ENCODE measurements at places on chromosomes 5 and 9.

DNA sequence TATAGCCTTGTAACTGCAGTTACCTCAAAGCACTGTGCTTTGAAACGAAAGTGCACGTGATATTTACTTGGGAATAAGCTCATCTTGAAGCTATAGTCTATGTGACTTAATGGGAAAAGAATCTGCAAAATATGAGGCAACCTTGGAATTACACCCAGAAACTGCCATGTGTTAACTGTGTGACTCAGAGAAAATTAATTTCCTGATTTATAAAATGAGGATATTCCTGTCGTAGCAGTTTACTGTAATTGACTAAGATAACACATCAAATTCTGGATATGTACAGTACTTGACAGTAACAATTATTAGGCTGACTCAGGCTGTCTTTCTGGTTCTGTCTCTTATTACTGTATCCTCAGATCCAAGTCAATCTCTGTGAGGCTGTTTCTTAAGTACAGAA, 1079.9 kb upstream of the ACO1 start:
- no peak for DNase-seq

DNA sequence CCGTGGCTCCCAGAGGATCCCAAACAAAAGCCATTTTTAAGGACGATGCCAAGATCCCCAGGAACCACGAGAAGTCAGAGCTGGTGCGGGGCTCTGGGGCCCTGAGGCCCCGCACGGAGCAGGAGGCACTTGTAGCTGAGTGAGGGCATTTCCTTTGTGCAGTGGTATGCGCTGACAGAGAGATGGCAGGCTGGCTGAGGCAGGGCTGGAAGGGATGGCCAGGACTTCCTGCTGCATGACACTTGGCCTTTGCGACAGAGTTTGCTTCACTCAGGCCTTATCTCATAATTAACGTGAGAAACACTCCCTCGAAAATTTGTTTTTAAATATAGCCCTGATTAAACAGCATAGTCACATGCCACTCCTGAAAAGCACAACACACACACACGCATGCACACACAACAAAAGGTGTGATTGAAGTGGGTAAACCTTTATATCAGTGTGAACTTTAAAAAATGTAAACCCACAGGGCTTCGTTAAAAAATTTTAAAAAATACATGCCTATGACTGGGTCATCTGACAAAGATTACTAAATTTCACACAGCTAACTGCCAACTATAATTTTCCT, 536.6 kb downstream of the PDE4D start:
- no peak for DNase-seq

DNA sequence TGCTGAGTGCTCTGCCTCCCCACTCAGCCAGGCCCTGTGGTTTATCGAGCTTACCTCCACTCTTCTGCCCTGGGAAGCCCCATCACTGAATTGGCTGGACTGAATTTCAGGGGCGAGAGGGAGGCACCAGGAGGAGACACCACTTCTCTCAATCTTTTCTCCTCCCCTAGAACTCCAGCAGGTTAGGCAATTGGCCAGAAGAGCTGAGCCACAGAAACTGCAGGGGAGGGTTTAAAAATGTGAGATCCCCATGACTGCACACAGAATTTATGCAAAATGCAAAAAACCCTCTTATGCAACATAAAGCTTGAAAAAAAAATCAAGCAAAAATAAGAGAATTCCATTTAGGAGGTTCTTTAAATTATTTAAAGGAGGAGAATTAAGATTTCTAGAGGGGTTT, 29.9 kb downstream of the TUT7 start:
- peak; percentile 19 for DNase-seq

DNA sequence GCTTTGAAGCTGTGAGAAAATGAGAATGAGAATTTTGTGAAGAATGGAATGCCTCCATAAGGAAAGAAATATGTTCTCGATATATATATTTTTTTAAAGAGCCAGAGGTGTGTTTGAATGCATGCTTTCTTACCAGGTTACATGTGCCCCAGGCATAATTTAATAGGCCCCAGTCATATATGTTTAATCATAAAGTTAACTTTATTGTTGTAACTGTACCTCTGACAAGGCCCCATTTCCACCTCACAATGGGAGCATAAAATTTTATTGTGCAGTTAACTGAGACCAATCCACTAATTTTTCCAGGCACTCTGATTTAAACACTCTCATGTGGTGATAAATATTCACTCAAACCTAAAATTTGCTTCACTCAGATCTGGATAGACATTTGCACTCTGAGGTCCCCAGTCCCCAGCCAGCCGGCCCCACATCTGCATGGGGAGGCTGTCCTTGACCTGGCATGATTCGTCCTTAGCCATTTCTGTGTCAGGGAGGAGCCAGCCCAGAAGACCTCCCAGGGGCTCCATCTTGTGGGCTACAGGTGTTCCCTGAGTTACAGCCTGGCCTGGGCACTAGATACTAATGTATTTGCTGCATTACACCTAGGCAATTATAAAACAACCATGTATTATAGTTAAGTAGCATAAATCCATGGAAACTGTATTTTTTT, 245.8 kb downstream of the MTRR start:
- no peak for DNase-seq

GRCh38 chr5:16932401-16932800, 3.7 kb downstream of the MYO10 start:
- no peak for DNase-seq

GRCh38 chr9:98519641-98520040, 189.1 kb downstream of the GABBR2 start:
- no peak for DNase-seq

DNA sequence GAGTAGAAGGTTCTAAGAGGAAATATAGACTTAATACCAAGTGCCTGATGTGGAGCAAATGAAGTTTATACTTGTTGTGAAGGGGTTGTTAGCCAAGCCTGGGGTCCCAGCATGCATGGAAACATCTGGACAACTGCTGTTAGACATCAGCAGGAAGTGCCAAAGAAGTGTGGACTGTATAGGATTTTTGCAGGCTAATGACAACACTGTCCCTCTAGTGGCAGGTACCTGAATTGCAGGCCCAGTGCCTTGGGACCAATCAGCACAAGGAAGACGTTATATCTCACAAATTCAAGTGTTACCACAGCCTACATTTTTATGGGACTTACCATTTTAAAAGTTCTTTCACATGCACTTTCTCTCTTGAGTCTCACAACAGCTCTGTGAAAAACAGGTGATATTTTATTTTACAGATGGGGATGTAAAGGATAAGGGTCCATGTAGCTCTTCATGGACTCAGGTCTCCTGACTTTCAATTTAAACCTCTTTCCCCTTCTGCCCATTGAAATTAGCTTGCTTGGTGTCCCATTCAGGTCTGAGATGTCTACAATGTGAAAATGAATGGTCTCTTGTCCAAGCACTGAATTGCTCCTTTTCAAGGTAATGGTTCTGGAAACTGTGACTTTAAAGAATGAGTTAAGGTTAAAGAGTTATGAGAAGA, 89.0 kb upstream of the MAP1B start:
- DNase-seq = peak; percentile 48

- DNase-seq = no peak
Observed at GRCh38 chr9:93974151-93974550, 19.0 kb upstream of the BARX1 start.

DNA sequence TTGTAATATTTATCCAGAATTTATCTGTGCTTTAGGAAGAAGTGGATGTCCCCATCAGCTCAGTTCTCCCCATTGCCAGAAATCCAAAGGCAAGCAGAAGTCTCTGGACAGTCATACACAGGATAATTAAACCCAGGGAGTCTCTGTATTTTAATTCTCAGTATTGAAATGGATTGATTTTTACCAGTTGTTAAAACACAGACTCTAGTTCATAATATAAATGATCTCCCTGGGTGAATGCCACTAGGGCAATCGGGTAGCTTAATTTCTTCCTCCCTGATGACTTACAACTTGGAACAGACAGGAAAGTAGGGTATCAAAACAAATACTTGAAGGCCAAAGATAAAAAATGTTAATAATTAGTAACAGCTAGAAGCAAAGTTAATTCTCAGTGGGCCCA, 66.5 kb upstream of the DAP start:
- no peak for DNase-seq

DNA sequence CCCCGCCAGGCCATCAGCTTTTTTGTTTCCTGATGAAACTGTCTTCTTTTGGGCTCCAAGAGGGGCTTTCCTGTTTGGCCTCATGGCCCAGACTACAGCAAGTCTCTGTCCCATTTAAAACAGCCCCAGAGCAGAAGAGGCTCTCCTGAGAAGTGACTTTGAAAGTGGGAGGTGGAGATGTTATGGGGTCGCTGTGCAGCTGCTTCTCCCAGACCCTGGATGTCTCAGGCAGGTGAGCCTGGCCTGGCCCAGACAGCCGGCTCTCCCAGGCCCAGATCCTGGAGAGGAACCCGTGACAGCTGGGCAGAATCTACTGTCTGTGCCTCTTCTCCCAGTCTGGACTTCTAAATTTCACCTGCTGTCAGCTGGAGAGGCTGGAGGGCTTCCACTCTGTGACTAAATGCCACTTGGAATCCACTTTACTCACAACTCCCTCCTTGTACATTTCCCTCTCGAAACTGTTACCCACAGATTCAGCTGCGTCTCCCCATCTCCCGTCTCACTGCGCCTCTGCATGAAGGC, 20.6 kb downstream of the FAM78A start:
- peak; percentile 8 for DNase-seq

- DNase-seq = peak; percentile 8
Observed at GRCh38 chr9:83669067-83669466, 38.7 kb downstream of the UBQLN1 start.

DNA sequence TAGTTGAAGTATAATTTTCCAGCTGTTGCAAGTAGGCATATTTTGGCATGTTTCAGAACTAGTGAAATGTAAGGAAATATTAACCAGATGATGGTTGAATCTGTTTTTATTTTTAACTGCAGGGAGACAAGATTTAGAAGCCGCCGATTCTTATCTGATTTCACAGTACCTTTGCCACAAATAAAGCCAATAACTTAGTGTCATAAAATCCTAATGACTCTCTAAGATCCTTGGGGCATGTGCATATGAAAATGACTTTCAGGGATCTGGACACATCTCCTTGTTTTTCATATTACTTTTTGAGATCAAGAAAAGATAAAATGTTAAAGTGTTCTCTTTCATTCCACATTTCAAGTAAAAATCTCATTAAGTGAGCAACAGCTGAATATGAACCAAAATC, 125.8 kb upstream of the CNTLN start:
- no peak for DNase-seq

DNA sequence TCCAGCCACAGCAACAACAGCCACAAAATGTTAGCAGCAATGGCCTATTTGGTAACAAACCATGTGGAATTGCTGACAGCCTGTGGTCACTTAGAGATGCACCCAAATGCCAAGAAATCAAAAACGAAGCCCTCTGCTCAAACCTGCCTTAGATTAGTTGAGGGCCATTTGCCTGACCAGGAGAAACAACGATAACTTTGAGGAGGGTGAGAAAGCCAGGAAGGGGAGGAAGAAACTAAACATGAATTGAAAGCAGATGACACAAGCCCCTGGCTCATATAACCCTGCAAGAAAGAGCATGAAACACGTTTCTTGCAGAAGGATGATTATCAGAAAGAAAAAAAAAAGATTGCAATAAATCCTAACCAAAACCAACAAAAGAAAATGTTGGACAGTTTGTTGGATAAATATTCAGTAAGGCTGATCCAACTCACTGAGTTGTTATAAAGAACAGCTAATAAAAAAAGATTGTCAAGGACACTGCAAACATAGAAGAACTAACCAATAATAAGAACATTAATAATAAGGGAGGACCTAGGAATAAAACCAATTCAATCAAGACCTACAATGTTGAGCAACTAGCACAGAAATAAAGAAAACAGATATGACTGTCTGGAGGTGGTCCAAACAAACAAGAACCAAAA, 140.5 kb upstream of the SLC30A5 start:
- no peak for DNase-seq

GRCh38 chr9:96109680-96110351, 192.2 kb downstream of the HSD17B3 start:
- DNase-seq = no peak

DNA sequence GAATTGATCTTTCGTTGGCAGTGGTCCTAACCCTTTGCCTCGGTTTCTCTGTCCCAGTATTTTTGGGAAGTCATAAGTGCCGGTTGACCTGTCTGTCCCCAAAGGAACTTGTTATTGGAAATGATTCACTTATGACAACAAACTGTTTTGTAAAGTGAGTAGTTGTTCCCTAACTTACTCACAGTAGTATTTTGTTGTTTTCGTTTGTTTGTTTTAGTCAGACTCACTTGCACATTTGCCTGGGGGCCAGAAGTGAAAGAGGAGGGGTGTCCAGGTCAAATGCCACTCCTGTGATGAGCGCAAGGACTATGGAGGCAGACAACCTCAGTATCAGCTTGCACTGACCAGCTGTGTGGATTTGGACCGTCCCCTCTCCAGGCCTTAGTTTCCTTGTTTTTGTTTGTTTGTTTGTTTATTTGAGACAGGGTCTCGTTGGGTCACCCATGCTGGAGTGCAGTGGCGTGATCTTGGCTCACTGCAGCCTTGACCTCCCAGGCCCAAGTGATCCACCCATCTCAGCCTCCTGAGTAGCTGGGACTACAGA, 47.3 kb downstream of the ANKRD55 start:
- no peak for DNase-seq

GRCh38 chr5:91142819-91143218, 240.3 kb downstream of the ARRDC3 start:
- no peak for DNase-seq

DNA sequence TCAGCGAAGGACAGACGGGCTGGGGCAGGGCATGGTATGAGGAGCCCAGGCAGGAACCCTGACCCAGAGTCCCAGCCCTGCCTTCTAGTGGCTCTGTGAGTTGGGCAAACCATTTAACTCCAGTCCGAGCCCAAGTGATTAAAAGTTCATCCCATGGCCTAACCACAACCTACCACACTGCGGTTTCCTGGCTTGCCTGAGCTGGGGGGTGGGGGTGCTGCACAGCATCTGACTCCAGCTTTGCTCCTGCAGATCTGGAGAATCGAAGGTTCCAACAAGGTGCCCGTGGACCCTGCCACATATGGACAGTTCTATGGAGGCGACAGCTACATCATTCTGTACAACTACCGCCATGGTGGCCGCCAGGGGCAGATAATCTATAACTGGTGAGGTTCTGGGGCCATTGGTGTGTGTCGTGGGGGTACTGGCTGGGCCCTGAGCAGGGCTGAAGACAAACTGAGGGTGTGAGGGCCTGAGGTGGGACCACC, 49.0 kb downstream of the STOM start:
- no peak for DNase-seq

GRCh38 chr5:180860273-180860886, 696 bp downstream of the ZFP62 start:
- DNase-seq = peak; percentile 22

DNA sequence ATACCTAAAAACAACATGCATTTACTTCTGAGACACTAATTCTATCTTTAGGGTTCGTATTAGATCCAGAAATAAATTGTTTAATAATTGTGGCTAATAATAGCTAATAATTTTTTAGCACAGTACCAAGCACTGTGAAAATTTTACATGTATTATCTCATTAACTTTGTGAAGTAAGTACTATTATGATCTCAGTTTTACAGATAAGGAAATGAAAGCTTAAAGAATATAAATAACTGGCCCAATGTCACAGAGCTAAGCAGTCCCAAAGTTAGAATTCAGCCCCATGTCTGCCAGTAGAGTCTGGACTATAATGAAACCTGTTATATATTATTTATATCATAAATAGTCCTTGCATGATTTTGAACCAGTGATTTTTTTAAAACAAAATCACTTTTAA, 163.3 kb downstream of the NIPBL start:
- DNase-seq = no peak

- DNase-seq = no peak
Observed at GRCh38 chr5:76404223-76405211, 1.4 kb downstream of the IQGAP2 start.

GRCh38 chr5:99305045-99305580, 376.3 kb upstream of the CHD1 start:
- no peak for DNase-seq

GRCh38 chr5:76714751-76715485, 1.0 kb upstream of the F2R start:
- DNase-seq = no peak

GRCh38 chr9:107208121-107208520, 75.0 kb upstream of the RAD23B start:
- DNase-seq = no peak
